Stimulated activated CD4-positive, alpha-beta T cell treated with anti-CD3 and anti-CD28 coated beads, Interleukin-15, amount 100 ng/mL, for 1 hour (primary cell): ENCODE measurements at places on chromosomes 11 and 22.

GRCh38 chr11:20055312-20055711 is 105.0 kb downstream of the DBX1 start:
- no peak for DNase-seq

GRCh38 chr22:25068707-25069106 is 116.2 kb downstream of the KIAA1671 start:
- no peak for DNase-seq

- no peak for DNase-seq
Measured at GRCh38 chr22:35842954-35843353, 125.3 kb downstream of the APOL5 start.

DNA sequence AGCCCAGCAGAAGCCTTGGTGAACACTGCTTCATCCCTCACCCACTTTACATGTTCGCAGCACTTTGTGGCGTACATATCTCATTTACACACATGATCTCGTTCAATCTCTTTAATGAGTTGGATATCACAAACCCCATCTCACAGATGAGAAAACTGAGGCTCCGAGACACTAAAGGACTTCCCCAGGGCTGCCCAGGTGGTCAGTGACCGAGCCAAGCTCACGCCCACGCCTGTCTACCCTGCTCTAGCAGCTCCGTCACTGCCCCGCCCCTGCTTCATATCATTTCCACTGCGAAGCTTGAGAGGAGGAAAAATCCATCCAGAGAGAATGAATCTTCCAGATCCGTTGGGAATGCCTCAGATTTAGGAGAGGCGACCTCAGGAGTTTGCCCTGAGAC is 11.8 kb upstream of the DSCAML1 start:
- no peak for DNase-seq

GRCh38 chr22:22938672-22939587 is 51.3 kb downstream of the IGLL5 start:
- no peak for DNase-seq

GRCh38 chr11:11618973-11619435 is 2.8 kb downstream of the GALNT18 start:
- DNase-seq, result no peak

GRCh38 chr11:2581151-2581930 is 118.5 kb downstream of the KCNQ1OT1 start:
- no peak for DNase-seq

- no peak for DNase-seq
Measured at GRCh38 chr22:44355716-44356070, 42.9 kb upstream of the SHISAL1 start.

- no peak for DNase-seq
Measured at GRCh38 chr11:131756479-131757110, 386.2 kb downstream of the NTM start.

- DNase-seq, result no peak
Measured at GRCh38 chr11:110176366-110177085, 83.3 kb downstream of the ZC3H12C start.

- DNase-seq, result no peak
Measured at GRCh38 chr11:34634694-34635062, 13.8 kb downstream of the EHF start.

DNA sequence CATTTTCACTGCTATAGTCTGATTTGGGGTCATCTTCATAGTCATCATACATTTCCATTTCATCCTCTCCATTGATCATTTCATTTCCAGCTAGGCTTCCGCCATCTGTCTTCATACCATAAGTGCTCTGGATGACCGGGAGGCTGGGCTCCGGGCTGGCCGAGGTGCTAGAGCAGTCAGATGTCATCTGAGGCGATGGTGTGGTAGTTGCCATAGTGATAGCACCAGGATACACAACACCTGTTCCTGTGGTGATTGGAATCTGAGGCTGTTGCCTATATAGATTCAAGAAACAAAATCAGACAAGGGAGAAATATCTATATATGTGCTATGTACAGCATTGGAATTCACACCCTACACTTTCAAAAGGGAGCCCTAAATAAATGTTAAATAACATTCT is 383.5 kb downstream of the SOX6 start:
- DNase-seq, result no peak

DNA sequence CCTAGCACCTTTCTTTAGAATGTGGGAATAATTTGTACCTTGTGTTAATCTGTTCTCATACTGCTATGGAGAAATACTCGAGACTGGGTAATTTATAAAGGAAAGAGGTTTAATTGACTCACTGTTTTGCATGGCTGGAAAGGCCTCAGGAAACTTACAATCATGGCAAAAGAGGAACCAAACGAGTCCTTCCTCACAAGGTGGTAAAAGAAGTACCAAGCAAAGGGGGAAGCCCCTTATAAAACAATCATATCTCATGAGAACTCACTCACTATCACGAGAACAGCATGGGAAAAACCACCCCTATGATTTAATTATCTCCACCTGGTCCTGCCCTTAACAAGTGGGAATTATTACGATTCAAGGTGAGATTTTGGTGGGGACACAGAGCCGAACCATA is 127.1 kb upstream of the ANO3 start:
- no peak for DNase-seq

- DNase-seq, result no peak
Measured at GRCh38 chr11:101866619-101867491, 48.0 kb upstream of the CEP126 start.

DNA sequence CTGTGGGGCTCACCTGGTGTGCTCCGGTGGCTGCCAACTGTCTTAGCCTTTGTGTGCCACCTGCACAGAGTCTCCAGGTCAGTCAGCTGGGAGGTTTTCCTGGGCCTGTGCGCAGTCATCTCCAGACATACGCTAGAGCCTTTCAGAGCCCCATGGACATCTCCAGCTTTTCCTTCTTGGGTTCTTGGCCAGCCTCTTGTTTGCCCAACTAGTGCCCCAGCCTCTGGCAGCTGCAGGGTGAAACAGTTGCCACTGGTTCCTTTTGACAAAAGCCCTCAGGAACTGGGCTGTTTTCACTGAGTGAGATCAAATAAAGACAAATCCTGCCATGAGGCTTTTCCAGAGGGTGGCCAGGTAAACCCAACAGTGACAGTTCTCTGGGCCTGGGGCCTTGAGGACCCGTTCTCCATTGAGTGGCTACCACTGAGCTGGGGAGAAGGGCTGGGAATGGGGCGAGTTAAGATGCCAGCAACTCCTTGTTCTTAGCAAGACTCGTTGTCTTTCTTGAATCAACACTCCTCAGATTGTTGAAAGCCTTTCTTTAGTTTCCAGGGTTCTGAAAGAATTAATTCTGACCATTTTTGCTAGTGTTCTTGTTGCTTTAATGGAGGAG is 16.7 kb upstream of the RANBP1 start:
- no peak for DNase-seq

- no peak for DNase-seq
Measured at GRCh38 chr11:96361778-96362177, 18.8 kb upstream of the MAML2 start.

DNA sequence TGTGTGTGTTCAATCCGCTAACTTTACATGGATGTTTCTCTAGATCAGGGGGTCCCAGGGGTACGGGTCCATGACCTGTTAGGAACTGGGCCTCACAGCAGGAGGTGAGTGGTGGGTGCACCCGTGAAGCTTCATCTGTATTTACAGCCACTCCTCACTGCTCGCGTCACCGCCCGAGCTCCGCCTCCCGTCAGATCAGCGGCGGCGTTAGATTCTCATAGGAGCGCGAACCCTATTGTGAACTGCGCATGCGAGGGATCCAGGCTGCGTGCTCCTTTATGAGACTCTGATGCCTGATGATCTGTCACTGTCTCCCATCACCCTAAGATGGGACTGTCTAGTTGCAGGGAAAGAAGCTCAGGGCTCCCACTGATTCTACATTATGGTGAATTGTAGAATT is 31.9 kb downstream of the MRGPRD start:
- DNase-seq, result no peak

DNA sequence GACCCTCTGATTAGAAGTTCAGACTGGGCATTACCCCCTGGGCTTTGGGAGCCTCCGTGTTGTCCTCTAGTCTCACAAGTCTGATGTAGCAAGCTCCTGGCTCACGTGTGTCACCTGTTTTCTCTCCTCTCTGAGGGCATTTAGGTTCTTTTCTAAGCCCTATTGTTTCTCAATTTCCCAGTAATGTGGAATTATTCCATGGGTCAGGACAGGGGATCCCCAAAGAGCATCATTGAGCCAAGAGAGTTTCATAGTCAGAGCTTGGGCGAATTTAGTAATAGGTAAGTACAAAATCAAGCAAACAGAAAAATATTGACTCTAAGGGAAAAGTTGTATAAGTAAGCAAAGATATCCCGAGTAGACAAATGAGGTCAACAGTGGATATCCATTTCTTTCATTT is 57.3 kb downstream of the PPP6R2 start:
- no peak for DNase-seq

GRCh38 chr22:29907753-29908515 is 25.0 kb downstream of the MTMR3 start:
- no peak for DNase-seq

- no peak for DNase-seq
Measured at GRCh38 chr22:49193901-49194465, 633.7 kb downstream of the BRD1 start.

DNA sequence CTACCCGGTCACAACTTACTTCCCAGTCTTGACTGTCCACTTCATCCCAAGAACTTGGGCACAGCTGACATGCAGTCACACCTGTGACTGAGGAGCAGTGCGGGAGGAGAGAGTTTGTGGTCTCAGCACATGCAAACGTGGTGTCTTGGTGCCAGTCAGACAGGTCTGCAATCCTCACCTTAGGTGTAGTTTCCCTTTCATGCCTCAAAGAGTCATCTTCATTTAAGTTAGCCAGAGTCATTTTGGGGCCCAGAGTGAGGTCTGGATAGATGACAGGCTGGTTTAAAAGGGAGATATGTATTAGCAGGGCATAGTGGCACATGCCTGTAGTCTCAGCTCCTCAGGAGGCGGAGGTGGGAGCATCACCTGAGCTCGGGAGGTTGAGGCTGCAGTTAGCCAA is 108.5 kb upstream of the SORL1-AS1 start:
- DNase-seq, result no peak

GRCh38 chr22:50696251-50696798 is 23.7 kb downstream of the SHANK3 start:
- DNase-seq, result no peak

DNA sequence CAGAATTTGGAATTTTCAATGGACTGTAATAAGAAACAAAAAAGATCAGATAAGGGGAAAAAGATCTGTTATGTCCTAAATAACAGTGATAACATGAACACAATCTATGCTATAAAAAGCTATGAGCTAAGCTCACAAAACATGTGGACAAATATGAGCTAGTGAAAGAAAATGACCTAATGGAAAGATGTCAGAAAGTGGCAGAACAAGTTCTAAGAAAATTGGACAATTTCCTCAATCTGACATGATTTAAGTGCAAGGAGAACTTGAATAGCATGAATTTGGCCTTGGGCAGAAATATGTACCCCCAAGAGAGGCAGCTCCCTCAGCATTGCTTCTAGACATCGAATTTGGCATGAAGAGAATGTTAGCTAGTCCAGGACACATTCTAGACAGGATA is 212.0 kb upstream of the PGR start:
- DNase-seq, result no peak

DNA sequence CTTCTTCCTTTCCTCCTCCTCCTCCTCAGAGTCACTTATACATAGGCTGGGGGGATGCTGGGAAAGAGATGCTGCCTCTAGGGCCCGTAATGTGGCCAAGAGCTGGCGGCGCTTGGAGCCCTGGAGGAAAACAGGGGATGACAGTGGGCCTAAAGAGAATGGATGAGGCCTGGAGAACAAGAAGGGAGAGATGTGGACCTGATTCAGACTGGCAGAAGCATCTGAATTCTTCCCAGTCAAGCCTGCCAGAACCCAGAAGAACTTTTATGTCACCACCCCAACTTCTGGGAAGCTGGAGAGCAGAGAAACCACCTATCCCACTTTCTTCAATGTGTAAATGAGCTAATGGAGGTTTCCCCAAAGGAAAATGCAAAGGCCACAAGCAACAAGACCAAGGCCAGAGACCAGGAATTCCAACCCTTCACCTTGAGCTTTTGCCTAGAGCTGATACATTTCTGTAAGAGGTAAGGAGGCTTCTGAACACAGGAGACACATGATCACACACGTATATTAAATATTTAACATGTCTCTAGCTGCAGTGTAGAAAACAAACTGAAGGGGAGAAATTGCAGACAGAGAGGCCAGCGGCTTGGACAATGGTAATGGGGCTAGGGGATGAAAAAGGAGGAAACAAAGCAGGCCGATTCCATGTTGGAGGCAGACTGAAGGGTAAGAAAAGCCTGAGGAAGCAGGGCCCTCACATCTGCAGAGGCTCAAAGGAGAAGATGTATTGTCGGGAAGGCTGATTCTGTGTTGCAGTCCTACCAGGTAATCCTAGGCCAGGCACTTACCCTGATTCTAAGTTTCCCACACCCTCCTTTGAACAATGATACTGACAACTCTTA is 1.1 kb downstream of the RRP8 start:
- no peak for DNase-seq

DNA sequence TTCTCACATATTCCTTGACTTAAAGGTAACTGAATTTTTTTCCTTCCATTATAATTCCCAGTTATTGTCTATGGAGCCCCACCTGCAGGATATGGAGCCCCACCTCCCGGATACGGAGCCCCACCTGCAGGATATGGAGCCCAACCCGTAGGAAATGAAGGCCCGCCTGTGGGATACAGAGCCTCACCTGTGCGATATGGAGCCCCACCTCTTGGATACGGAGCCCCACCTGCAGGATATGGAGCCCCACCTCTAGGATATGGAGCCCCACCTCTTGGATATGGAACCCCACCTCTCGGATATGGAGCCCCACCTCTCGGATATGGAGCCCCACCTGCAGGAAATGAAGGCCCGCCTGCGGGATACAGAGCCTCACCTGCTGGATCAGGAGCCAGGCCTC is 28.1 kb downstream of the WBP2NL start:
- DNase-seq, result no peak

DNA sequence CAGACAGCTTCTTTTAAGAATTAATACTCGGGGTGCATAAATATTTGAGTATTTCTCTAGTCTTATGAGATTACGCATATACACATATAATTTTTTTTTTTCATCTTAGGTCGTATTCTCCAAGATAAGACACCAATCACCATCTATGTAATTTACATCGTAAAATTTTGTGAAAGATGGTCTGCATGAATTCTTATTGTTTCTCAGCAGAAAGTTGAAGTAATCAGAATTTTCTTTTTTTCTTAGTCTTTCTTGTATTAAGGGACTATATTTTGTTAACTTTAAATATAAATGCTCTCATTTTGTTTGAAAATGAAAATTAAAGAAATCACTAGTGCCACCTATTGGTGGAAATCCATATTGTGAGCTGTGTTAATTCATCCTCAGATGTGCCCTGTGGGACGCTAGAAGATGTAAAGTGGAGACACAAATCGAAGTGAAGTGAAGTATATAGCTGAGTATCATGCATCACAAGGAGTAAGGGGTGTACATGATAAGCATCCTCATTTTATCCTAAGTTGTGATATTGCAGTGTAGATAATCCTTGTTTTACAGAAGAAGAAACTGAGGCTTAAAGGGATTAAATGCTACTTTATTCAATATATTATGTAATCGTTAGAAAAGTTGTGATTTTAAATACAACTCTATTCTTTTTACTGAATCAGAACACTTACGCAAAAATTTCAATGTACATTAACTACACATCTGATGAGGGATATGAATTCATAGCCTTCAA is 2084.3 kb downstream of the LRRC4C start:
- DNase-seq, result no peak

- no peak for DNase-seq
Measured at GRCh38 chr11:17988465-17988864, 24.4 kb downstream of the SERGEF start.

- DNase-seq, result no peak
Measured at GRCh38 chr11:110469127-110469526, 39.4 kb downstream of the FDX1 start.
